ENCODE measurements at places on chromosomes 11 and 22.

DNA sequence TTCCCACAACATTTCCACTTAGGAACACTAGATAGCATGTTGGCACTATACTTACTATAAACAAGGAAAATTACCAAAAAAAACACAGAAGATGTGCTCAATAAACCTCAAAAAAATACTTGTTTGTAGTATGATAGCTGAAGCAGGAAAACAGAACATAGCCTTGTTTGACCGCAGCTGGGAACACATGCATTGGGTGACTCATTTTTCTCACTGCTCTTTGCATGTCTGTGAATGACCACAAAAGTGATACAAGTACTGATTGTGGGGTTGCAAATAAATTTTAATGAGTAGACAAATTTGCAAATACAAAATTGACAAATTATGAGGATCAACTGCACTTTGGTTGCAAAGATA is 22.8 kb upstream of the GUCY1A2 start:
- DNase-seq = no peak

- DNase-seq = peak; percentile 89
Measured at GRCh38 chr11:66638177-66639065, at the start of gene RBM4. Gene RBM4 (plus strand): TSS chr11:66638703. CDS start chr11:66639712, 1,009 bp downstream.

DNA sequence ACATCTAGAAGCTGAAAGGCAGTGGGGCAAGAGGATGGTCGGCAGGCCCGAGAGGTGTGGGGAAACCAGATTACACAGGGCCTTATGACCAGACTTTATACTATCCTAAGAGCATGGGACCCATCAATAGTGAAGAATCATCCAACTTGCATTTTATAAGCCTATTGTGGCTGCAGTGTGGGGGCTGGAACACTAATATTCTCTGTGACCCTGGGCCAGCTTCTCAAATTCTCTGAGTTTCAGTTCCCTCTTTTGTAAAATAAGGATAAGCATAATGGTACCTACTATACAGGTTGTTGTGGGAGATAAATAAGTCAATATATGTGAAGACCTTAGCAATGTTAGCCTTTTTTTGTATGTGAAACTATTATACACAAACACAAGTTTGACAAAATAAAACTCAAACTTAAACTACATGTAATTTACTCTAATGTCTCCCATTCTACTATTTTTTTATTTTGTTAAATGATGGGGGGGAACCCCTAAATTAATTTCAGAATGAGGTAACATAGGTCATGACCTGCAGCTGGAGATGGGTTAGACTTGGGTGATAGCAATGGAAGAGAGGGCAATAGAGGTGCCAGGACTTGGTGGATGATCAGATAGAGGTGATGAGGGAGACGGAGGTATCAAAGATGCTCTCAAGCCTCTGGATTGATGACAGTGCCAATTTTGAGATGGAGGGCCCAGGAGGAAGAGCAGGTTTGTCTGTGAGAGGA is 30.1 kb downstream of the SMCO4 start:
- DNase-seq = no peak

DNA sequence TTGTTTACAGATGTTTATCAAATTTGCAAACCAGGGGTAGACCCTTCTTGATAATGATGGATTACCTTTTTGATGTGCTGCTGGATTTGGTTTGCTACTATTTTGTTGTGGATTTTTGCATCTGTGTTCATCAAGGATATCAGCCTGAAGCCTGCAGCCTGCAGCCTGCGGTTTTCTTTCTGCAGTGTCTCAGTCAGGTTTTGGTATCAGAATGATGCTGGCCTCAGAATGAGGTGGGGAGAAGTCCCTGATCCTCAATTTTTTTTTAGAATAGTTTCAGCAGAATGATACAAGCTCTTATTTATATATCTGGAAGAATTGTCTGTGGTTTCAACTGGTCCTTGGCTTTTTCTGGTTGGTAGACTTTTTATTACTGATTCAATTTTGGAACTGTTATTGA is 19.7 kb upstream of the RAB38 start:
- DNase-seq = no peak

DNA sequence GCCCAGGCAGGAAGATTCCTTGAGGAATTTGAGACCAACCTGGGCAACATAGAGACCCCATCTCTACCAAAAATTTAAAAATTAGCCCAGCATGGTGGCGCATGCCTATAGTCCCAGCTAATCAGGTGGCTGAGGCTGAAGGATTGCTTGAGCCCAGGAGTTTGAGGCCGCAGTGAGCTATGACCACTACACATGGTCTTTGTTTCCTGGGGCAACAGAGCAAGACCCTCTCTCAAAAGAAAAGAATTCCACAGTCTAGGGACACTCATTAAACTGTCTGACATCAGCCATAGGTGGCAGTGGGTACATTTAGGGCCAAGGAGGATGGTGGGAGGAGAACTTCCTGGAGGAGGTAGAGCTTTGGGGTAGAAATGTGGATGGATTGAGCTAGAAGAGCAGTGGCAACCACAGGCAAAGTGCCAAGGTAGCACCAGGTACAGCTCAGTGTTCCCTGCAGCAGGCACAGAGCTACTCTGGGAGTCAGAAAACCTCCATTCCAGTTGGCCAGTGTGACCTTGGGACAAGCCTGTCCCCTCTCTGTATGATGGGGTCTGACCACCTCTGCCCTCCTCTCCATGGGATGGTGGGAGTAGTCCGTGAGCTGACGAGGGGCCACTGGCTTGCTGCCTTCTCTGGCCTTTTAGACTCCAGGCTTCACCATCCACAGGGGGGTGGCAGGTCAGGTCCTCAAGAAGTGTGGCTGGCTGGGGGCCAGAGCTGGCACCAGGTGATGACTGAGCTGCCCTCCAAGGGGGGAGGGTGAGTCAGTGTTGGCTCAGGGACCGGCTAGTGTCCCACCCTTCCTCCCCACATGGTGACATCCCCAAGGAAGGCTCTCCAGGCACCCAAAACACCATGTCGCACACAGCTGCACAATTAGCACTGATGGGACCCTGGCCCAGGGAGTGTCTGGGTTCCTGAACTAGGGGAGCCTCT is 3.7 kb upstream of the CLCF1 start:
- no peak for DNase-seq

DNA sequence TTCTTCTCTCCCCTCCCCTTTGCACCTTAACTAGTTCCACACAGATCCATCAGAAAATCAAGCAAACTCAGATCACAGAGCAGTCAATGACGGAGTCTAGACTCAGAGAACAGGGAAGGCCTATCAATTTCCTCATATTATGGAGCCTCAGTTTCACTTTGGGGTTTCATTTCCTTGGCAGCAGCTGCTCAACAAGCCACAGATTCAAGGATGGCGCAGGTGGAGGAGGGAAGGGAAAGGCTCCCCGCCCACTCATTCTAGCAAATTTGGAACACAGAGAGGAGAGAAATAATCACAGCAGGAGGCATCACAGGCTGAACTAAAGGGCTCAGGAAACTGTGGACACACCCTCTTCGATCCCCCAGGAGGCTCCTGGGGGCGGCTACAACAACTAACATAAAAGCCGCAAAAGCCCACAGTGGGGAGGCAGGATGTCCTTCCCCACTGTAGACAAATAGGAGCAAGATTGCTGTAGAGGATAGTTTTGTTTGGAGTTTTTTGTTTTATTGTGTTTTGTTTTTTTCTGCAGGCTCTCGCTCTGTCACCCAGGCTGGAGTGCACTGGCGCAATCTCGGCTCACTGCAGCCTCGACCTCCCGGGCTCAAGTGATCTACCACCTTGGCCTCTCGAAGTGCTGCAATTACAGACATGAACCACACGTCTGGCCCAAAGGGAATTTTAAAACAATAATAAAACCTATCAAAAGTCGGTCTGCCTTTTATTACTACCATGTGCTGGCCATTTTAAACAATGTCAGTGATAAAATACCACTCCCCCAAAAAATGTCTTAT is 3.4 kb downstream of the PLAAT3 start:
- no peak for DNase-seq

DNA sequence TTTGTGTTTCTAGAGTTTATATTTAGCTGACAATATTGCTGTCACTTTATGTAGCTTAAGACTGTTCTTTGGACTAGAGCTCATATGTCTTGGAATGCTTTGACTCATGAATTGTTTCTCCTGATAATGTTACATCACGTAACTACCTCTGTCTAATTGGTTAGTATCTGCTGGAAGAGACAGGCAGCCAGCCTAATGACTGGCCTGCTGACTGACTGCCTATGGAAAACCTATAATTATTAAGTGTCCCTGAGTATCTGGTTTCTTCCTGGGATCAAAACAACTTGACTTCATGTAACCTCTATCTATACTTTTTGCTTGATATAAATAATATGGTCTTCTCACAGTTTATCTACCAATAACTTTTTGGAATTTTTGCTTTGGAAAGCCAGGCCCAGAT is 9.4 kb downstream of the SOX6 start:
- no peak for DNase-seq

DNA sequence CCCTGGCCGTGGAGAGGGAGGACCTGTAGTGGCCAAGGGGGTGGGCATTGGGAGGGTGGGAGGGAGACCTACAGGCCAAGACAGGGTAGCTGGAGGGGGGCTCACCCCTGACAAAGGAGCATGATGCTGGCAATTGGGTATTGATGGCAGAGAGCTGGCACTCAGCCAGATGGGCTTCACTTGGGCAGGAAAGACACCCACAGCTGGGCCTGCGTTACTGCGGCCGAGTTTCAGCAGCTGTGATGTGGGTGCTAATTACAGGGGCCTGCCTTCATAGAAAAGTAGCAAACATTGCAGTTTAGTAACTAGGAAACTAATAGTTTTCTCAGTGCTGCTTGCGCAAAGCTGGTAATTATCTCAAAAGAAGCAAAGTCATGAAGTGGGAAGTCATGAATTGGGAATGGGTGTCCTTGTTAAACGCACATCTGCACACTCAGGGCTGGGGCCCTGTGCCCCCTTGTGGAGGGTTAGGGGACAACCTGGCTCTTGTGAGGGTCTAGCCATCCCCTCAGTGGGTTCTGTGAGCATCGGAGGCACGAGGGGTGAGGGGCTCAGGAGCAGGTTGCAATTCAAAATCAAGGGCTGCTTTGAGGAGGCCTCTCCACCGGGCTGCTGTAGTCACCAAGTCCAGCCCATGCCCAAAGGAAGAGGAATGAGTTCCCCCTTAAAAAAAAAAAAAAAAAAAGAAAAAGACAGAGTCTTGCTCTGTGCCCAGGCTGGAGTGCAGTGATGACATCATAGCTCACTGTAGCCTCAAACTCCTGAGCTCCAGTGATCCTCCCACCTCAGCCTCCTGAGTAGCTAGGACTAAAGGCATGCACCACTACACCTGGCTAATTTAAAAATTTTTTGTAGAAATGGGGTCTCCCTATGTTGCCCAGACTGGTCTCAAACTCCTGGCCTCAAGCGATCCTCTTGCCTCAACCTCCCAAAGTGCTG is 24.4 kb upstream of the TXNRD2 start:
- DNase-seq = no peak

DNA sequence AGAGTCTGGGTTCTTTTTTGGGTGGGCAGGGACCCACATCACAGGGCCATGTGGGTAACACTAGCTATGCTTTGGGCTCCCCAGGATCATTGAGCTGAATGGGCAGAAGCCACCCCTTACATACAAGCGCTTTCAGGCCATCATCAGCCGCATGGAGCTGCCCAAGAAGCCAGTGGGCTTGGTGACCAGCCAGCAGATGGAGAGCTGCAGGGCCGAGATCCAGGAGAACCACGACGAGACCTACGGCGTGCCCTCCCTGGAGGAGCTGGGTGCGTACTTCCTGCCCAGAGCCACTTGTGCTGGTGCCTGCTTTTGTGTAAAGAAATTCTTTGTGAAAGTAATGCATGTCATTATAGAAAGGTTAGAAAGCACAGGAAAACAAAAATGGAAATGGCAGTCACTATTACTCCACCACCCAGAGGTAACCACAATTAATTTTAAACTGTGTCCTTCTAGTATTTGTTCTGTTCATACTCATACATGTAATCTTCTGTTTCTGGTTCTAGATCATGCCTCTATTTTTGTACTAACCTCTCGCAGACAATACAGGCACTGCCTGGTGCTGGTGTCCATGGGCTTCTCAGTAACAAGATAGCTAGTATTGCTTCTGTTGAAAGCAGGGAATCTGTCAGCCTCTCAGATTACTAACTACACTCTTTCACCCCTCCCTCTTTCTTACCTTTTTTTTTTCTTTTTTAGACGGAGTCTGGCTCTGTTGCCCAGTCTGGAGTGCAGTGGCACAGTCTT is 13.7 kb downstream of the CRY2 start:
- no peak for DNase-seq

Measured in stimulated activated CD8-positive, alpha-beta memory T cell treated with anti-CD3 and anti-CD28 coated beads, Interleukin-7, amount 100 ng/mL, for 1 hour (primary cell).